ENCODE measurements at places on chromosomes 2 and 18. TPM values are rescaled to one million over a fixed set of nuclear protein-coding genes. Genes with fewer than 3 reads are reported as not detected.

Gene PRKAG3
- total RNA-seq, result not detected

Gene CPLX4
- not detected for total RNA-seq

GRCh38 chr2:134194519-134194918 is 59.4 kb upstream of the MGAT5 start:
- no peak for DNase-seq

DNA sequence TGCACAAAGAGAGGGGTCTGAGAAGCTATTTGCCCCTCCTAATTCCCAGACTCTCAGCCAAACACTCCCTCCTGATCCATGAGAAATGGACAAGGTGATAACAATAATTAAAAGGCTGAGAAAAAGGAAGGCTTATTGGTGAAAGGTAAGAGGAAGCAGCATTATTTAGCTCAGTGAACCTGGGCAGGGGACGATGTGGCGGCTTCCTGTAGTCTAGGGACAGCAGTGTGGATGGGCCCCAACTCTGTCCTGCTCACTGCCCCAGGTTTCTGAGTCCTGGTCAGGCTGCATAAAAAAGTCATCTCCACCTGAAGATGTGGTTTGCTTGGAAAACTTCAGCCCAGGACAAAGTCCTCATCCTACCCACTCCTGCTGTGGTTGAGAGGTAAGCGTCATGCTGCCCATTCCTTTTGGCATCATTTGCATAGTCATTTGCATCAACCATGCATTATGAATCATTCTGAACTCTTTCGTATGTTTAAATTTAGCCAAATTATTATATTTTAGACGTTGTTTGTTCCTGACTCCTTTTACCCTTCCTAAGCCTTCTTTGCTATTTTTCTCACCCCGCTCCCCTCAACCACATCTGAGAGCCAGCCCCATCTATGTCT is 126.8 kb downstream of the CLIP4 start:
- DNase-seq, result no peak

DNA sequence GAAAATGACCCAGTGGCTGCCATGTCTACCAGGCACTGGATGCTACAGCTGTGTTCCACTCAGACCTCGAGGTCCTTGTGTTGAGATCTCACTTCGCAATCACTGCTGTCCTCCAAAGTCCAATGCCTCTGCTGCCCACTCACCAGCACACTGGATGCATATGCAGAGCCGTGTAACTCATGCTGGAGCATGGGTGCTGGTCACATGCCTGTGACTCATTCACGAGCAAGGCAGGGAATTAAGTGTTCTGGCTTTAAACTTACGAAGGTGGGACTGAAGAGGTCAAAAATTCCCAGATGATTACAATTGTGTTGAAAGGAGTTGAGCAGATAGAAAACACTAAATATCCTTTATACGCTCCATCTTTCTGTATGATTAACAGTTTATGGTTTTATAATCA is 417.5 kb downstream of the NUP35 start:
- DNase-seq, result no peak

Data from CD4-positive, alpha-beta T cell (primary cell).